HepG2 (cell line): ENCODE measurements at places on chromosomes 1 and 21.

GRCh38 chr1:205294175-205294917, 27.2 kb downstream of the NUAK2 start:
- peak; percentile 89 for DNase-seq

DNA sequence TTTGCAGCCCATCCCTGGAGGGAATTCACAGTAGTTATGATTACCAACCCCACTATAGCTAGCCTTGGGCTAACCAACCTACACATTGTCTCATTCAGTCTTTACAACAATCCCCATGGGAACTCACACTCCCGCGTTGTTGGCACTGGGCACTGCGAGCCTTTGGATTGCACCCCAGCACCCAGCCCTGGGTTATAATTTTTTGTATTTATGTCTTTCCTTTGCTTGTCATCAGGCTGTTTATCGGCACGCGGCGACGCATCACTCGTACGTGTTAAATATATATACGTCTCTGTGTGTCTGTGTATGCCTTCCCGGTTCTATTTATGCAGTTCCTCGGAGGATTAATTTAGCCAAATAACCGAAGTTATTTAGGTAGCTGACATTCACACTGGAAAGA, 47.2 kb upstream of the IGSF21 start:
- no peak for DNase-seq

DNA sequence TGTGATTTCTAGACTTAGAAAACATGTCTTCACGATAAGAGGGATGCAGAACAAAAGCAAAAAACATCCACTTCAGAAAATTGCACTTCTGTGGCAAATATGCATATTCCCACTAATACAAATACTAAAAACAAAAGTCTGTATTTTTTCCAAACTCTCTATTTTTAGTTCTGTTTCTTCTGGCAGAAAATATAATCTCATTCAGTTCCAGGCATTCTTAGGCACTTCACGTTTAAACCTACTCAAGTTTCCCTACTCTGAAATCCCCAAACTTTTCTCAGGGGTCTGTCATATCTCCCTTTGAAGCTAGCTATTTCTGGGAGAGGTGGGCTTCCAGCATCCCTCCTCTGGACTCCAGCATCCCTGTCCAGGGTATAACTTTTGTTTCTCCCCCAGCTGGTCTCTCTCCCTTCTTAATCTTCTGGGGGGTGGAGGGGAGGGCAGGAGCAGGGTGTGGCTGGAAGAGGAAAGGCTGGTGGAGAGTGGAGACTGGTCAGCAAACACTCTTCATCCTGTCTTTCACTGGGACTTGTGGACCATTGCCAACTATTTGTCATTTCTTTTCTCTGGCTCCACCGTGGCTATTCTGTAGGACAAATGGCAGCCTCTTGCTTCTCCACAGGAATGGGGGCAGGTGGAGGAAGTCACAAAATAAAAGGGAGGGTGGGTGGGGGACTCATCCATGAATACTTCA, 19.6 kb upstream of the NCF2 start:
- DNase-seq = no peak

DNA sequence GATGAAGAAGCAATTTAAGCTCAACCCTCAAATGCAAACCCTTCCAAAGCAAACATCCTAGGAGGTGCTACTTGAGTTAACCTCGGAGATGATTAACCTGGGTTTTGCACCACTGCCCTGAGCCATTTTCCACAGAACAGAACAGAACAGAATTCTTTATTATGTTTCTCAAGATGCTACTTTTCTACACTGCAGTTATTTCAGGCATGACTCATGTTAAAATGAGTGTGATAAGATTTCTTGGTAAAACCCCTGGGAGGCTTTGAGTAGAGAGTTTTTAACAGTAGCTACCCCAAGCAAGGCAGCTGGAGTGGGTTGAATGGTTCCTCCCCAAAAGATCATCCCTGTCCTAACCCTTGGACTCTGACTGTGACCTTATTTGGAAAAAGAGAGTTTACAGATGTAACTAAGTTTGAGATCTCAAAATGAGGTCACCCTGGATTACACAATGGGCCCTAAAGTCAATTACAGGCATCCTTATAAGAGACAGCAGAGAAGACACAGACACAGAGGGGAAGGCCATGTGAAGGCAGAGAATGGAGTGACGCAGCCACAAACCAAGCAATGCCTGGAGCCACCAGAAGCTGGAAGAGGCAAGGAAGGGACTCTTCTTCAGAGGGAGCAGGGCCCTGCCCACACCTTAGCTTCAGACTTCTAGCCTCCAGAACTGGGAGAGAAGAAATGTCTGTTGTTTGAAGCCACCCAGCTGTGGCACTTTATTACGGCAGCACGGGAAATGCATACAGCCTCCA, 153.4 kb downstream of the ETS2 start:
- peak; percentile 62 for DNase-seq

DNA sequence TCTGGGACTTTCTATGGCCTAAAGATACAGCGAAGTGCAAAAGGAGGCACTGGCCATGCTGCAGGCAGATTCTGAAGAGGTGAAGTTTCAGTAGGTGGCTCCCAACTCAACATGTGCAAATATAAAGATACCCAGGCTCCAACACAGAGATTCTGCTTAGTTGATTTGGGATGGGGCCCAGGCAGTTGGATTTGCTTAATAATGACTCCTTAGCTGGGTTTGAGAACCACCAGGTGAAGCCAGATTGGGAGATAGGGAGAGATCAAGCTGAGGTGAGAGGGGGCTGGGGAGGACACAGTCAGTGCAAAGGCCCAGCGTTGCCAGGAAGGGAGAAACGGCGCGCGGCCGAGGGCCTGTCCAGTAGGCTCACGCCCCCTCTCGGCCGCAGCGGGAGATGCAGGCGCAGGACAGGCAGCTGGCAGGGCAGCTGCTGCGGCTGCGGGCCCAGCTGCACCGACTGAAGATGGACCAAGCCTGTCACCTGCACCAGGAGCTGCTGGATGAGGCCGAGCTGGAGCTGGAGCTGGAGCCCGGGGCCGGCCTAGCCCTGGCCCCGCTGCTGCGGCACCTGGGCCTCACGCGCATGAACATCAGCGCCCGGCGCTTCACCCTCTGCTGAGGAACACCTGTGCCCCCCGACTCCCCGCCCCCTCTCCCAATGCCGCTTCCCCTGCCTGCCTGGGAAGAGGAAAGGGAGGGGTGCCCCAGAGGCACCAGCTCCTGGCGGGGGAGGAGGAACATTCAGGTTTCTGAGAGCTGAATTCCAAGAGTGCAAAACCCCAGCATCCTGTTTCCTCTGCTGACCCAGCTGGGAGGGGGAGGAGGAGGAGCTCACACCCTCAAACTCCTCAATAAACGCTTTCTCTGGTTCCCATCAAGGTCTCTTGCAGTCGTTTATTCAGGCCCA, 1.2 kb downstream of the FAM167B start:
- peak; percentile 59 for DNase-seq

- peak; percentile 98 for DNase-seq
Observed at GRCh38 chr1:234875953-234876855, 252.4 kb downstream of the TOMM20 start.

- no peak for DNase-seq
Observed at GRCh38 chr1:208759255-208759654, 515.1 kb upstream of the PLXNA2 start.

DNA sequence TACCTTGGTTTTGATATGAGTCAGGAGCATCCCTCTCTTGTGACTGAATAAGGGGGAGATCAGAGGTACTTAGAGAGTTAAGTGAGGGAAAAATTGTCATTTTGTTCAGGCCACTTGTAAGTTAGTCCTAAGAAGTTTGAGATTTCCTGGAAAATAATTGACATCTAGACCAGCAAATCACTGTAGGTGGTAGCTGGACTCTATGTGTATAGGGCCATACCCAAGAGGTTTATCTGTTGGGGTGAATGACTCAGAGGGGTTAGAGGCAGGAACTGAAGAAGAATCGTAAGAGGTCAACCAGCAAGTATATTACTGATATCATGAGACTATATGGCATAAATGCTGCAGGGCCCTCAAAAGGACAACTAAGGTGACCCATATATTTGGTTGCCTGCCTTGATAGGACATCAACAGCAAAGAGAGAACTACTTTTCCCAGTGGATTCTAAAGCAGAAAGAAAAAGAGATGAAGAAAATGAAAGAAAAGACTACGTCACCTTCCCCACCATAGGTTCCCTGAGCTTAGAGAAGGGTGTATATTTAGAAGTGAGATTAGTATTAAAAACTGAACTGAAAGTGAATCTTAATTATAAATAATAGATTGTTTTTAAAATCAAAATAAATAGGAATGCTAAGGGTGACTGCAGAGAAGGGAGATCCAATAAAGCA, 8.0 kb upstream of the RNPC3 start:
- DNase-seq = no peak

- peak; percentile 59 for DNase-seq
Observed at GRCh38 chr1:109655615-109656519, at the start of gene GSTM4. Gene GSTM4, plus strand, starts transcription at chr1:109656099. Its CDS starts 291 bp downstream, at chr1:109656390.

DNA sequence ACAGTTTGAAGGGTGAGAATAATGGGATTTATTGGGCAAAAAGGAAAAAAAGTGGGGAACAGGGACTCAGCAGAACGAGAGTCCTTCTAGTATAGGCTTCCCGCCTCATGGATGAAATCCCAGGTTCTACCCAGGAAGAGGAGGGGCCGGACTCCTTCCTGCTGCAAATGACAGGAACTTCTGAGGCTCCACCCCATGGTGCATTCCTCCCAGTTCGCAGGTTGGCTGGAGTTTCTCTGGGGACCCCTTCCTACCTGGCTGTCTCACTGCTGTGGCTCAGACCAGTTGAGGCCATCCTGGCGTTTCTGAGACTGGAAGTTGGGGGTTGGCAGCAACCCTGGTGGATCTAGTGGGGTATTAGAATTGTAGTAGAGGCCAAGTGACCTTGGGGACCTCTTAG, 27.5 kb downstream of the CNIH3 start:
- DNase-seq = no peak

GRCh38 chr1:18339161-18339560, 141.6 kb upstream of the KLHDC7A start:
- DNase-seq = no peak

DNA sequence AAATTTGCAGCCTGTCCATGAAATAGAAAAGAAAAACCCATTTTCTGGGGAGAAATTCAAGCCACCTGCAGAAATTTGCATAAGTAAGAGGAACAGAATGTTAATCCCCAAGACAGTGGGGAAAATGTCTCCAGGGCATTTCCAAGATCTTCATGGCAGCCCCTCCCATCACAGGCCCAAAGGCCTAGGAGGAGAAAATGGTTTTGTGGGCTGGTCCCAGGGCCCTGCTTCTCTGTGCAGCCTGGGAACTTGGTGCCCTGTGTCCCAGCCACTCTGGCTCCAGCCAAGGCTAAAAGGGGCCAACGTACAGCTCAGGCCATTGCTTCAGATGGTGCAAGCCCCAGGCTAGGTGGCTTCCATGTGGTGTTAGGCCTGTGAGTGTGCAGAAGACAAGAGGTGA, 155.6 kb downstream of the PRDM2 start:
- DNase-seq = no peak

GRCh38 chr1:226565476-226565875, 16.9 kb downstream of the STUM start:
- DNase-seq = no peak

DNA sequence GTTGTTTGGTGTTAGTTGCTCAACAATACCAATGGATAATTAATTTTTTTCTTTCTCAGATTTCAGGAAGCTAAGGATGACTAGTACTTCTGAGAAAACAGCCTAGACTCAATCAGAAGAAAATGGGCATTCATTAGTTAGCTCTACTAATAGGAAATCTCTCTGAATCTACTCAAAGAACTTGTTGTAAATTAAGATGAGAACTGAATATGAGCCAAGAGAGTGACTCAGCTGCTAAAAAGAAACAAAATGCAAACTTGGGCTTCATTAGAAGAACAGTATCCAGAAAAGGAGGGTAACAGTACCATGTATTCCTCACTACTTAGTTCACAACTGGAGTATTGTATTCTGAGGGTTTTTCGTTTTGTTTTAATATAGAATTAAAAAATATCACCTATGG, 12.5 kb downstream of the FOXJ3 start:
- no peak for DNase-seq

DNA sequence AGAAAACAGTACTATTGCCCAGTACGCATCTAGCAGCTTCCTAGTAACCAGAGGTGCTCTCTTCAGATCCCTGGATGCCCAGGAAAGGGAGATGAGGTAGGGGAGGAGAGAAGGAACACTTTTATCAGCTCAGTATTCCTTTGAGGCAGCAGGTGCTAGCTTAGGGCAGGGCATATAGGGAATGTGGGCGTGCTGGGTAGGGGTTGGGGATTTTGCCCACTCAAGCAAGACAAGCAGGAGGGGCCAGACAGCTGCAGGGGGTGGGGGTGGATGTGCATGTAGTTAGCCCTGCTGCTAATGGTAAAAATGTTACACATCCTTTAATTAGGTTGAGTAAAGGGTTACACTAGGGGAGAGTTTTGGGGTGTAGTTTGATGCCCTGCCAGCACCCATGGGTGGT, 18.1 kb upstream of the AVPR1B start:
- no peak for DNase-seq

GRCh38 chr1:55747408-55747841, 532.3 kb upstream of the USP24 start:
- DNase-seq = no peak

DNA sequence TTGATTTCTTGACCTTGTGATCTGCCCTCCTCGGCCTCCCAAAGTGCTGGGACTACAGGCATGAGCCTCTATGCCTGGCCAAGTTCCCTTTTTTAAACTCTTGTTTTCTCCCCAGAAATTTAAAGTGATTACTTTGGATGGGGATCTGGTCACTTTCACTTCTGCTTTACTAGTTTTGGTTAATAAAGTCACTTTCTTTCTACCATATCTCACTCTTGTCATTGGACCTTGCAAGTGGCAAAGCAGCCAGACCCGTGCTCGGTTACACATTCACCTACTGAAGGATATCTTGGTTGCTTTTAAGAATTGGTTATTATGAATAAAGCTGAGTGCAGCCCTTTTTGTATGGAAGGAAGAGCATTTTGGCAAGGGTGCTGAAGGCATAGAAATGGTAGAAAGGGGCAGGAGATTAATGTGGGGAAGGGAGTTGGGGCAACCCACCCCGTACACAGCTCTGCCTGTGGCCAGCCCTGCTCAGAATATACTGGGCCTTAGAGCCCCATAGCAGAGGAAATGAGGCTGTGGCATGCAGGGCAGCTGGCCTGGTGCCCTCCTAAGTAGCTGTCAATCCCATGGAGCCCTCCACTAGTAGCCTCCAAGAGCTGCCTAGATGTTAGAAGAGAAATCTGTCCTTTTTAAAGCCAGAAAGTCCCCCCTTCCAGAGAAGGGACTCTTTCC, 40.7 kb downstream of the CD2 start:
- DNase-seq = no peak

GRCh38 chr1:98164509-98164908, 243.7 kb upstream of the DPYD start:
- DNase-seq = no peak

GRCh38 chr1:91916046-91916445, 30.1 kb upstream of the TGFBR3 start:
- DNase-seq = no peak

- DNase-seq = no peak
Observed at GRCh38 chr1:26894263-26894662, 4.2 kb upstream of the GPN2 start.
